ENCODE measurements at places on chromosomes 1 and 21.

- DNase-seq = no peak
Observed at GRCh38 chr1:46550751-46551231, 656 bp downstream of the KNCN start.

- DNase-seq = peak; percentile 39
Observed at GRCh38 chr1:201020040-201020591, 3.4 kb downstream of the KIF21B start.

DNA sequence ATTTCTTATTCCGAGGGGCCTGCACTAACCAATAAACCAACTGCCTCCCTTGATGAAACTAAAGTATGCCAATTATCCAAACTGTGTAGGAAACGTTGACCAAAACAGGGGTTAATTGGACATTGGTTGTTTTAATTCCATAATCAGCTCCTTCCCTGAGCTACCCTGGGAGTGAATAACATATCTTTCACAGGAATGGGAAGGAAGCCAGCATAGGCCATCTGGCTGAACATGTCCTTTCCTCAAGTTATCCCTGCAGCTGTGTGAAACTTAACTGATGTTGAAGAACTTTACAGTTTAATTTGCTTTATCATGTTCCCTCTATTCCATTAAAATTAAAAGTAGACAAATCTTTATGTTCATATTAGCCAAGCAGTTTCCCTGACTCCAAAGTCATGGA lies 75.4 kb downstream of the NRIP1 start:
- DNase-seq = no peak

GRCh38 chr21:21406921-21407320 lies 408.7 kb downstream of the NCAM2 start:
- DNase-seq = no peak

GRCh38 chr1:99707535-99708142 lies 58.8 kb downstream of the FRRS1 start:
- DNase-seq = peak; percentile 14

GRCh38 chr1:183837062-183837461 lies 32.1 kb downstream of the RGL1 start:
- DNase-seq = no peak

GRCh38 chr1:246690100-246690499 lies 34.1 kb upstream of the SCCPDH start:
- DNase-seq = no peak

GRCh38 chr1:180137776-180138175 lies 16.9 kb upstream of the QSOX1 start:
- DNase-seq = no peak

GRCh38 chr1:94543001-94543400 lies 1.4 kb upstream of the F3 start:
- no peak for DNase-seq

GRCh38 chr1:26318338-26319064 lies 743 bp downstream of the CD52 start:
- DNase-seq = peak; percentile 43

GRCh38 chr1:35929730-35930592 lies 944 bp upstream of the AGO3 start:
- peak; percentile 29 for DNase-seq

DNA sequence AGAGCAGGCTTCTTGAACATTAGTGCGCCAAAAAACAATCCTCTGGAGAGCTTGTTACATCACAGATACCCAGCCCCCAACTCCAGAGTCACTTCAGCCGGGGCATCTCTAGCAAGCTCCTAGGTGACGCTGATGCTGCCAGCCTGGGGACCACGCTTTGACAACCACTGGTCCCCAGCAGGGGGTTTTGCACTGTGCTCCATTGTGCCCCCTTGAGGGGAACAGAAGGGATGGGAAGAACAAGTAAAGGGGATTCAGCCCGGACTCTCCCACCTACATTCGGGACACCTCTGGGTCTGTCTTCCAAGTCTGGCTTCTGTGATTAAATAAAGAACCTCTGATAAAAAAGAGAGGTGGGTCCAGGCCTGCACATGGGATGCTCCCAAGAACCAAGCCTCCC lies 60.4 kb downstream of the ATP5PO start:
- no peak for DNase-seq

DNA sequence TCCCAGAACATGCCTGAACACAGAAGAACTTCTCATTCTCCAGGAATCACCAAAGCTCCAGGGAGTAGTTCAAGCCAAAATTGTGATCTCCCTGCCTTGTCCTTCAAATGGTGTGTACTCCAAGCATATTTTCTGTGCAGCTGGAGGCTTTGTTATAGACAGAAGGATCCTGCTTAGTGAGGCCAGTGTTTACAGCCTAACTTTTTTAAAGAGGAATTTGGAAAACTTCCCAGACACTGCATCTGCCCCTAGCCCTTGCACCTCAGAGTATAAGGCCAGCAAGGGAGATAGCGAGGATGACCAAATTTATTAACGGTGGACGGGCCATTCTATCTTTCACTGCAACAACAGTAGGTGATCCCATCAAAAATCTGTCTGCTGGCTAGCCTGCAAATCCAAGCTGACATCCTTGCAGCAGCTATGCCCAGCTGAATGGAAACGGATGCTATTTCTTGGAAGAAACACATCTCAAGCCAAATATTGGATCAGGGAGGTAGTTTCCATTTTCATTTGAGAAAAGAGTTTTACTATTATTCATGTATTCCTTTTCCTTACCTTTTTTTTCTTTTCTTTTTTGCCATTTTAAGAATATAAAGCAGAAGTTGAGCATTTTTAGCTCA lies 249.8 kb downstream of the USH2A start:
- no peak for DNase-seq

GRCh38 chr1:153880962-153881361 lies 41.8 kb downstream of the GATAD2B start:
- DNase-seq = peak; percentile 14

GRCh38 chr21:35046263-35046624 lies 2.9 kb downstream of the RUNX1 start:
- DNase-seq = no peak

DNA sequence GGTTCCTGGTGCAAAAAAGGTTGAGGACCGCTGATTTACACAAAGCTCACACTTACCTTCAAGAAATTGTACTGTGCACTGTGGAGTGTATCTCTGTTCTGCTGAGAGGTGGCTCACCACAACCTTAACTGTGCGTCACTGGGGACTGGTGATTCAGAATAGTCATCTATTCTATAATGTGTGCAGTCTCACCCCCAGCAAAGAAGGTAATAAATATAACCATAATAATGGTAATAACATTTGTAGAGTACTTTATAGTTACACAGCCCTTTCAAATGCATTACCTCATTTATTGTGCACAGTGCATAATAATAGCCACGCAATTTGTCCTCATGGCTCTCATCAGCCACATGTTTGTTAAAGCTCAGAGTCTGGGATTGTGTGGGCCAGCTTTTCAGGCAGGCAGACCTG lies 59.4 kb upstream of the DUSP10 start:
- no peak for DNase-seq

GRCh38 chr1:209911746-209912145 lies 26.3 kb upstream of the SYT14 start:
- no peak for DNase-seq

GRCh38 chr1:157163273-157164127 lies 25.3 kb upstream of the ETV3 start:
- DNase-seq = peak; percentile 49

GRCh38 chr21:39097335-39097861 lies 85.9 kb downstream of the PSMG1 start:
- no peak for DNase-seq

DNA sequence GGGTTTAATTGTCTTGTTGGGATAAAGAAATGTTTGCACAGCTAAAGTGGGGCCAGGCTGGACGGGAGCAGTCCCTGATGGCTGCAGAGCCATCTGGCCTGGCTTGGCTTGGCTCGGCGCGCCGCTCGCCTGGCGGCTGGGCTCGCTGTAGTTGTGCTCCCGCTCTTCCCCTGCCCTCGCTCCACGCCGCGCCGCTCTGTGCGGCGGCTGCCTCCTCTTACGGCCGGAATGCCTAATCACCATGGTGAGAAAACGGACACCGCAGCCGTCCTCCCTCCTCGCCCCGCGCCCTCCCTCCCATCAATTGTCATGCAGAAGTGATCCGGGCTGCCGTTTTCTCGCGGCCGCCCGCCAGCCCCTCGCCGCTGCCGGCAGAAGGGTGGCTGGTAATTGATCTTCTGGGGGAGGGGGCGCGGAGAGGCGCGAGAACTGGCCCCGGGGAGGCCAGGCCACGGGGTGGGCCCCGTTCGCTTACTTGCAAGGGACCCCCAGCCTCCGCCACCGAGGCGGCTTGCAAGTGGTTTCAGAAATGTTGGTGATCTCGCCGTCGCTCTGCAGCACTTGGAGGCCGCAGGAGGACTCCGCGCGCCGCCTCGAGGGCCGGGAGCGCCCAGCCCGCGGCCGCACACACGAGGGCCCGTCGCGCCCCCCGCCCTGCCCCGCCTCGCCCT lies 12.4 kb downstream of the RNF220 start:
- DNase-seq = no peak

GRCh38 chr1:116228511-116228910 lies 117.3 kb downstream of the MAB21L3 start:
- no peak for DNase-seq

GRCh38 chr1:6489799-6490180 lies 1.7 kb downstream of the PLEKHG5 start:
- peak; percentile 70 for DNase-seq

DNA sequence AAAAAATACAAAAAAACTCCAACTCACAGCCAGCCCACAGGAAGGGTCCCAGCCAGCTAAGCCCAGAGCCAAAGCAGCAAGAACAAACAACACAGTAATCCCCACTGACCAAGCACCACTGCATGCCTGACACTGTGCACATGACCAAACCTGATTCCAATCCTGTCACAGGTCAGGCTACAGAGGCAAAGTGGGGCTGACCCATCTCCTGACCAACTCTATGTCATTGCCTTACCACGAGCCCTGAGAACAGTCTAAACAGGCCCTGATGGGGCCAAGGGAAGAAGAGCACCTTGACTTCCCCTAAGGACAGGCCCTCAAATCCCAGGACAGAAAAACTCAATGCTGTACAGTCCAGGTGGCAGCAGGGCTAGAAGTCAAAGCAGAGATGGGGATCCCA lies 2.4 kb downstream of the LSS start:
- no peak for DNase-seq

GRCh38 chr1:218392780-218393179 lies 47.6 kb downstream of the TGFB2 start:
- DNase-seq = no peak

DNA sequence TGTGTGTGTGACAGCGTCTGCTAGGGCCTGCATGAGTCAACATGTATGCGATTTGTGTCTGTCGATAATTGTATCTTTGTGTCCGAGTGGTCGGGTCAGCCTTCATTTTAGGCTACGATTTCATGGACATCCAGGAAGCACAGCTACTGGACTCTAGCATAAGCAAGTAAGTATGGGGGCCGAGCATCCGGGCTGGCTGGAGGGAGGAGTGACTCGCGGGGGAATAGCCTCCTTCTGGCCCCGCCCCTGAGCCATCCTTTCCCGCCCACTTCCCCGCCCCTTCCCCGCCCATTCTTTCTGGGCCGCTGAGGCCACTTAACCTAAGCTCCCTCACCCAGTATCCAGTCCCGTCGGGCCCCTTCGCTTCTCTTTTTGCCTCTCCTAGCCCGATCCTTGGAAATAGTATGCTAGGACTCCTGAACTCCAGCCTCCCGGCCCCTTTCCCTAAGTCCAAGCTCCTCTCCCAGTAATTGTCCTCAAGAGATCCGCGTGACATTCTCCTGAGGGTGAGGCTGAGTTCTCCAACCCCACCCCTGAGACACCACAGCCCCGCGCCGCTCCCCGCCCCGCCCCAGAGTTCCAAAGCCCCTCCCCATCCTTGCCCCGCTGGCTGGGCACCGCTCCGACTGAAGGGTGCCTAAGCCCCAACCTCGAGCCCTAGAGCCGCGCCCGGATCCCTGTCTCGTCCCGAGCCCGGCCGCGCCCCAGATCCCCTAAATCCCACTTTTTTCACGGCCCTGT lies 1.2 kb downstream of the MAP3K6 start:
- DNase-seq = peak; percentile 61

- no peak for DNase-seq
Observed at GRCh38 chr1:38624336-38625039, 235.1 kb downstream of the RRAGC start.

All from naive B cell (primary cell).